ENCODE measurements at places on chromosomes 1 and 21.

GRCh38 chr1:38241594-38242334 lies 195.2 kb upstream of the POU3F1 start:
- no peak for DNase-seq

DNA sequence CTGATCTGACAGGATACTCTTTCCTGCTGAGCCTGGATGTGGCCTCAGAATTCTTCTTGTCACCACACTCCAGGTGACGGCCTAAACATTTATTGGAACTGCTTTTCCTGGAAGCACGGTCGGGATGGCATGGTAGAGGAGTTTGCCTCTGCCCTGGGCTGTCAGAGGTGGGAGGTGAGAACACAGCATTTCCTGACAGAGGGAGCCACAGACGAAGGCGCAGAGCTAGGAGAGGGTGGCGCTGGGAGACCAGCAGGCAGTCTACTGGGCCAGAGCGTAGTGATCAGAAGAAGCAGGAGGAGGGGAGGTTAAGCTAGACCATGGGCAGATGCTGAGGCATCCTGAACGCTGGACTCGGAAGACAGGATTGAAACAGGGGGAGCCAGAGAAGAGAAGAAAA lies 153.5 kb upstream of the COA6 start:
- DNase-seq: no peak

DNA sequence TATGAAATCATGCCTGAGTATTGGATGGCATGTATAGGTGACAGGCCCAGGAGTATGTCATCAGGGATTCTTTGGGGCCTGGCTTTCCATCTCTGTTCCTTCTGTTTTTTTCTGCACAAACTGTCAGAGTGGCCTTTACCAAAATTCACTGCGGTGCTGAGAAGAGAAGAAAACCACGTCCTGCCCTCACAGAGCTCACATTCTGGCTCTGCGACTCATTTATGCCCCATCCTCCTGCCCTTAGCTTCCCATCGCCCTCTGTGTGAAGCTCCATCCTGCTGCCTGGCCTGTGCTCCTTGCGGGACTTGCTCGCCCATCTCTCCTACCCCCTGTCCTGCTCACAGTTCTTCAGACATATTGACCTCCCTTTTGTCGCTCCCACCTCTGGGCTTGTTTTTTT lies 73.4 kb downstream of the HUNK start:
- DNase-seq: no peak

- DNase-seq: no peak
These were observed 11.7 kb downstream of the PPIH start for GRCh38 chr1:42669936-42670335.

Measured in stimulated activated CD4-positive, alpha-beta T cell treated with anti-CD3 and anti-CD28 coated beads, Interleukin-12 subunit alpha, Interleukin-12 subunit beta, amount 100 ng/mL, for 24 hours (primary cell).